Activated naive CD8-positive, alpha-beta T cell treated with anti-CD3 and anti-CD28 coated beads for 36 hours (primary cell): ENCODE measurements at places on chromosomes 7 and 10. TPM values are rescaled to one million over a fixed set of nuclear protein-coding genes. Genes with fewer than 3 reads are reported as not detected.

DNA sequence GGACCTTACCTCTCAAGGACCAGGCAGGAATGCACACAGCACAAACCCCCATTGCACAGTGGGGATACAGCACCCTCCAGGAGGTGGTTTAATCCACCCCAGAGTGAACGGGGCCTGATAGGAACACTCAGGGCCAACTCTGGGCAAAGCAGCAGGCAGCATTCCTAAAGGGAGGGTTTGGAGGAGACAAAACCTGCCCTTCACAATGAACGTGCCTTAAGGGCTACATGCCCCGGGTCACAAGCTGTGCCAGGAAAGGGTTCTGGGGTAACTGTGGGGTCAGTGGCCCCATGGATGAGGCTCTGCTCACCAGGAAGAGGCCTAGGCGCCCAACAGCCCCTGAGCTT lies 1.1 kb downstream of the GPRIN2 start:
- no peak for DNase-seq

DNA sequence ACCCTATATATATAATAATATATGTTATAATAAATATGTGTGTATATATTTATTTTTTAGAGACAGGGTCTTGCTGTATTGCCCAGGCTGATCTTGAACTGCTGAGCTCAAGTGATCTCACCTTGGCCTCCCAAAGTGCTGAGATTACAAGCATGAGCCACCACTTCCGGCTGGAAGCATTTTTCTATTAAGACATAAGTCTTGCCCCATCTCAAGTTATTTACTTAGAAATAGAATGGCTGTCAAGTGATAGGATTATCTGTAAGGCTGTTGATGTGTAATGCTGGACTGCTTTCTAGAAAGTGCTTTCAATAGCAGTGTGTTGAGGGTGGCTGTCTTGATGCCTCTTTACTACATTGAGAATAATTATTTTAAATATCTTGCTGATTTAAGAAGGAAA lies 65.2 kb downstream of the ZMYND11 start:
- no peak for DNase-seq

GRCh38 chr7:131605280-131605878 lies 49.0 kb upstream of the PODXL start:
- no peak for DNase-seq

- DNase-seq = peak; percentile 9
Observed at GRCh38 chr10:123134343-123134914, 1.3 kb upstream of the HMX3 start.

The GRID2IP gene
- 0.06 TPM for total RNA-seq
